ENCODE measurements at places on chromosomes 11 and 22.

DNA sequence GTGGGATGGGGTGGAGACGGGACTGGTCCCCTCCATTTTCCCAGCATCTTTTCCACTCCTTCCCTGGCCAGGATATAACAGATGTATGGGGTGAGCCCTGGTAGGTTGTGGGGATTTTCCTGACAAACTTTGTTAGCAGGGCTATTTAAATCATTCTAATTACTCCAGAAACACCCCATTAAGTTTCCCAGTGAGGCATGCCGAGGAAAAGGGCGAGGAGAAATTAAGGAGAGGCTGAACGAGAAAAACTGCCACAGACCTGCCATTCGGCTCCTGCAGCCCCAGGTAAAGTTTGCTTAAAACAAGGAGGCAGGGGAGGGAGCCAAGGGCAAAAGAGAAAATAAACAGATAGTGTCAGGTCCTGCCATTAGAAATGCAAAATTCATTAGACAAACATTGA lies 428.2 kb downstream of the BUD13 start:
- no peak for DNase-seq

DNA sequence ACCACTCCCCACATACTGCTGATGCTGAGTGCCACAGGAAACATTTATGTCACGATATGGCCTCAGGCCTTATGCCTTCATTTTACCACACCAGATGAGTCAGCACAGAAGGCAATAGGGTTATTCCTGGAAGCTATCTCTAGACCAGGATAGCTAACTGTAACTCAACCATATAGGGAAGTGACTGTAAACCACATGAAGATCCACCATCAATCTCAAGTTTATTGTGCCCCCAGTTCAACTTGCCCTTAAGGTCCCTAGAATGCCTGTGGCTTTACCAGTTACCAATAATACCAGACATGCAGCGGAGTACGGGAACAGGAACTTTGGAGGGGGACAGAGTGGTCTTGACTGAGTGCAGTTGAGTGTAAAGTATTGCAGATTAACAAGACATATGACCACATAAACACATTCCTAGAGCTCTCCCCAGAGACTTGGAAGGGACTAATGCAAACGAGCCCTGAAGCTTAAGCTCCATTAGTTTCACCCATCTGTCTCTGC lies 180.9 kb downstream of the KIF18A start:
- DNase-seq = no peak

GRCh38 chr11:118691926-118692830 lies 12.7 kb upstream of the TREH start:
- peak; percentile 74 for DNase-seq

DNA sequence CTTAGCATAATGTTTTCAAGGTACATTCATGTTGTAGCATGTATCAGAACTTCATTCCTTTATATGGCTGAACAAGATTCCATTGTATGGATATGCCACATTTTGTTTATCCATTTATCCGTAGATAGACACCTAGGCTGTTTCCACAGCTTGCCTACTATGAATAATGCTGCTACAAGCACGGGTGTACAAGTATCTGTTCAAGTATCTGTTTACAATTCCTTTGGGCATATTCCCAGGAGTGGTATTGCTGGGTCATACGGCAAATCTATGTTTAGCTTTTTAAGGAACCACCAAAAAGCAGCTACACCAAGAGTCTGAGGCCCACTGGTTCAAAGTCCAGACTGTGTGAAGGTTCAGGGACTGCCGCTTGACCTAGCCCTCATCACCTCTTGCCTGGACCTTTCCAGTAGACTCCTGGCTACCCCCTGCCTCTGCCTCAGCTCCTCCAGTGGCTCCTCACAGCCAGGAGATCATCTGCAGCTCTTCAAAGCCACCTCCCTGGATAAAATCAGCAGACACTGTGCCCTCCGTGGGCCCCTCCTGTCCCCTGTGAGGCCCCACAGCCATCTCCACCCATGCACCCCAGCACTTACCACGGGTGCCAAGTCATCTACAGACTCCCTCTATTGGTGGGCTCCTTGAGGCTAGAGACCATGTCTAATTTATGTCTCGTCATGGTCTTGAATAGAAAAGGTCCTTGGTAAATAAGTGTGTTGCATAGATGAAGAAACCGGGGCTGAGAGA lies 160.3 kb downstream of the MN1 start:
- no peak for DNase-seq

- no peak for DNase-seq
These were observed 8.6 kb downstream of the THYN1 start for GRCh38 chr11:134244593-134244992.

DNA sequence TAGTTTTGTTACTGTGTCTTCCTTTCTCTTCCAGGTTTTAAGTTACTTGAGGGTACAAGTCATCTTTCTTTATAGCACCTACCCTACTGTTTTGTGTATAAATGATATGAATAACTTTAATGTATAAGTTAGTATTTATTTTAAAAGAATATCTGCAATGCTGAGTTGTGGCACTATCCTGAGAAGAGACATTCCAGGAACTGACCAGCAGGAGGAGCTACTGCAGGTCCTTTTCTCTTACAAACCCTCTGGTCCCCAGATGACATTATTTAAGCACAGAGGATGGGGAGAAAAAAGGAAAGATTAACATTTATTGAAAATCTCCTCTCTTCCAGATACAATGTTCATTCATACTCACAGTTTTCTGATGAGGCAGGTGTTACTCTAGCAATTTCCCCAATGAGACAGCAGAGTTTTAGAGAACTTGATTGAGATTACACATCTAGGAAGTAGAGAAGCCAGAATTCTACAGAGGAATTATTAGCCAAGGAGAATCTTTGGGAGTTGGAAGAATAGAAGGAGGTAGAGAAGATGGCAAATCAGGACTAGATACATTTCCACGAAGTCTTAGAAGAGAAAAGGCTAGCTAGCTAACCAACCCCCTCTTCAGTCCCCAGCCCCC lies 541.2 kb upstream of the API5 start:
- no peak for DNase-seq

GRCh38 chr22:43304831-43305590 lies 38.2 kb downstream of the SCUBE1 start:
- DNase-seq = no peak

- DNase-seq = no peak
These were observed 196.9 kb downstream of the SNX19 start for GRCh38 chr11:130719220-130719915.

- DNase-seq = no peak
These were observed 35.9 kb downstream of the APOL1 start for GRCh38 chr22:36288571-36289405.

DNA sequence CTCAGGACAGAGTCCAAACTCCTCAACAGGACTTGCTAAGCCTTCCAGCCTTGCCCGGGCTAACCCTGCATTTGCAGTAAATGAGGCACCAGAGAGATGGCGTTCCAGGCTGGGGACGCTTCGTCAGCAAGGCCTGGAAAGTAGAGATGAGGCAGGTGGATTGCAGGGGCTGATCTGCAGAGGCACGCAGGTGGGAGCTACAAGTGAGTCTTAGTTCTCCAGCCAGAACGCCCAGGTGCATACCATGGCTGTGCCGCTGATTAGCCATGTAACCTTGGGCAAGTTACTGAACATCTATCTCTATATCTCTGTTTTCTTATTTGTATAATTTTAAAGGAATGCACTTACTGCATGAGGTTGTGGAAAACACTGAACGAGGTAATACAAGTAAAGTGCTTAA lies 52.7 kb upstream of the BARX2 start:
- no peak for DNase-seq

DNA sequence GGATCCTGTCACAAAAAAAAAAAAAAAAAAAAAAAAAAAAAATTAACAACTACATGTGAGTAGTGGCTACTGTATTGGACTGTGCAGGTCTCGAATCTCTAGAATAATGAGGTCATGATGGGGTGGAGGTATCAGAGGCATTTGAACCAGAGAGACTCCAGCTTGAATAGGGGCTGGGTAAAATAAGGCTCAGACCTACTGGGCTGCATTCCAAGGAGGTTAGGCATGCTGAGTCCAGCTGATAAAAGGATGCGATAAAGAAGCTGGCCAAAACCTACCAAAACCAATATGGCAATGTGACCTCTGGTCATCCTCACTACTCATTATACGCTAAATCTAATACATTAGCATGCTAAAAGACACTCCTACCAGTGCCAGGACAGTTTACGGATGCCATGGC lies 5.9 kb upstream of the PACSIN3 start:
- no peak for DNase-seq

GRCh38 chr22:25354456-25354855 lies 135.0 kb downstream of the CRYBB2 start:
- no peak for DNase-seq

GRCh38 chr11:27319072-27319471 lies 43.9 kb downstream of the CCDC34 start:
- no peak for DNase-seq

- peak; percentile 18 for DNase-seq
These were observed 525 bp downstream of the DGCR2 start for GRCh38 chr22:19121631-19122142.

GRCh38 chr11:134409552-134410429 lies 2.3 kb downstream of the B3GAT1 start:
- DNase-seq = no peak

- peak; percentile 48 for DNase-seq
These were observed 16.1 kb downstream of the NCAPD3 start for GRCh38 chr11:134207538-134208239.

DNA sequence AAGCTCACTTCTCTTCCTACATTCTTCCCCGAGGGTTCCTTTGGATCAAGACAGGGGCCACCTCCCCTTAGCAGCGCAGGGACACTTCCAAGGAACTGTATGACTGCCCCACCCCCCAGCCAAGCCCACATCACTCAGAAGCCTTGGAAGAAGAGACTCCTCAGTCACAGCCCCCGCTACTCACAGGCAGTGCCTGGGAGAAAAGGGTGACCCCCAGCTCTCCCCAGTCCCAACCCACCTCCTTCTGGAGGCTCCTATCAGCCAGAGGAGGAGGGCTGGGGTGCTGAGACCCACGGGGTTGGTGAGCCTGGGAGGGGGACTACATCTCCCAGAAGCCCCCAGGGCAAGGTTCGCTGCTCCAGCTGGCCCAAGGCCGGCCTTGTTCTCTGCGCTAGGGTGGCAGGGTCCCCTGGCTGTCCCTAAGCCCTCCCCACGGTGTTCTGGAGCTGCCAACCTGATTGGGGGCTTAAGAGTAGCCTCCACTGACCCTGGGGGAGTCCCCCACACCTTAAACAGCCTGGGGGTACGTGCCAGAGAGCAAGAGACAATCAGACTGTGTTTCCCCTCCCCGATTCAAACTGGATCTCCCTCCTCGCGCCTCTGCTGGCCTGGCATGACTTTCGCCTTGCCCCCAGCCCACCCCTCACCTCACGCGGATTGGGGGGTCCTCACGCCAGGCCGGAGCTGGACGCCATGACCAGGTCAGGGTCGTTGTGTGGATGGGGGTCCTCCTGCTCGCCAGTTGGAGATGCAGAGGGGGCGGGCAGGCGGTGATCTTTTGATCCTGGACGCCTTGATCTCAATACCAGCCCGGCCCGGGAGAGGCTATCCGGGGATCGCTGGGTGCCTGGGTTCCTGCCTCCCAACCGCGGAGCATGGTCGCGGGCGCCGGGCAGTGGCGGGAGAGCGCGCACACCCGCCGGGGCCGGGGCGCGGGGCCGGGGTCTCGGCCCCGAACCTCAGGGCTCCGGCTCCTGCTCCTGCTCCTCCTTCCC lies 838 bp downstream of the BCL9L start:
- no peak for DNase-seq

DNA sequence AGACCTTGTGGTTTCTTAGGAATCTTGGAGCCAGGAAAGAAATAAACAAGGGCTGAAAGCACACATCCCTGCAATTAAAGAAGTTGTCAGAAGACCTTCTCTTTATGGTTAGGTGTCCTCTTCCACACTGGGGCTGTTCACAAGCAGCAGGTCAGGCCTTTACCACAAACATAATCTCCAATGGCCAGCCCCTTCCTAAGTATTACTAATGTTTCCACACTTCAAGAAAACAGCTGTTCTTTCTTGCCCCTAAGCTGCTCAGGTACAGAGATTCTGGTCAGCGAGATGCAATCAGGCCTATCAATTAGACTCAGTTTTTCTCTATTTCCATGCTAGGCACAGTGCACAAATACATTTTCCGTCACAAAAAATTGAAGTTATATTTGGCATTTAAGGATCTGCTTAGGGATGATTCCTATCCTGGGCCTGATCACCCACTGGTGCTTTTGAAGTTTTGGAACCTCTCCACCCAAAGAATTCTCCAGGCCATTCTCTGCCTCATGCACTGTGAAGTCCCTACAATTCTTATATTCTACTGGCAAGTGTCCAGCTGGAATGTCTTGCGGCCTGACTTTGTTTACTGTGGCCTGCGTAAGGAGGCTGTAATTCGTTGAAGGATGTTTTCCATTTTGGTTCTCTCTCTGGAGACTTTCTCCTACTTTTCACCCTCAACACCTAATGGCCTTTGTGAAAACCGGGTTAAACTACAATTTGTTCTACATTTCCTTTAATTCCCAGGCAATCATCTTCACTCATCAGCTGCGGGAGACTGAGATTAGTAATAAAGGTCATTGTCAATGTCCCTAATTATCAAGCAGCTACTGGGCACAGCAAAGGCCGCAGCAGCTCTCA lies 5.1 kb downstream of the PRAME start:
- DNase-seq = no peak

DNA sequence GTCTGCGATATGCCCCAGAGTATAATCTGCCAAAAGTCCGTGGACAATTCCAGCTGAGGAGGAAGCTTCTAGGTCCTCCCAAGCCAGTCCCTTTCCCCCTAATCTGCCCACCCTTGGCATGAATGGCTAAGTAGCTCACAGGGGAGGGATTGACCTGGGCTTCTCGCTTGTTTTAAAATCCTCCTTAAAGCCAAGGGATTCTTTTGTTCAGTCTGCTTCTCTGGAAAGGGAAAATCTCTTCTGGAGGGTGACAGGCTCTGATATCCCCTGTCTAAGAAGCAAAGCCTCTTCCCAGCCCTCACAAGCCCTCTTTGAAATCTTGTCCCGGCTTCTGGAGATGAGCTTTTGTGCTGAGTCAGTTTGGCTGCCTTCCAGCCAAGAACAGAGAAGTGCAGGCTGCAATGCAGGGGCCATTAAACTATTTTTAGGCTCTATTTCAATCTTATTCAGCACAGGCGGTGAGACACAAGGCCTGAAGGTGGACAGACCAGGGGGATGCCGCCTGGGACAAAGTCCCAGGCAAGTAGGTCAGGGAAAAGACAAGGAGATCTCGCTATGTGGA lies 23.9 kb downstream of the NEFH start:
- DNase-seq = no peak

DNA sequence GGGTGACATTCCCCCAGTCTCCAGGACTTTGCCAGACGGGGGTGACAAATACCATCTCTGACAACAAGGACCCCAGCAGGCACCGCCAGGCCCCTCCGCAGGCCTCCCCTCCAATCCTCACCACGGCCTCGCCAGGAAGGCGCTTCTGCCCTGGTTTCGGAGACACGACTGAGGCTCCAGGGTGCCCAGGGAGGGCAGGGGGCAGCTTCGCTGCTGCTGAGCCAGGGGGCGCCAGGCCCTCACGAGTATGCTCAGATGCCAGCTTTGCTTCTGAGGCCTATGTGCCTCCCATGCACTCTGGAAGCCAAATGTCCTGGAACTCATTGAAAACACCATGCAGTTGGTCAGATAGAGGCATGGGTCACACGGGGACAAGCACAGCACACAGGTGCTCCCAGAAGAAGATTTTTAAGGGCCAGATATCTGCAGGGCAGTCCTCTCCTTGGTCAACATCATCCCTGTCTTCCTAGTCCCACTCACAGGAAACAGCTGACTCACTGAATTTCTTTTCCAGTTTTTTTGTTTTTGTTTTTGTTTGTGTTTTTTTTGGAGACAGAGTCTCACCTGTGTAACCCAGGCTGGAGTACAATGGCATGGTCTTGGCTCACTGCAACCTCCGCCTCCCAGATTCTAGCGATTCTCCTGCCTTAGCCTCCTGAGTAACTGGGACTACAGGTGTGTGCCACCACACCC lies 19.9 kb downstream of the BID start:
- no peak for DNase-seq

- DNase-seq = no peak
These were observed 286.8 kb downstream of the BLID start for GRCh38 chr11:121829159-121829643.

- DNase-seq = no peak
These were observed 14.2 kb downstream of the E2F8 start for GRCh38 chr11:19226378-19227195.
